Left lung (tissue), 14 donors: ENCODE measurements at places on chromosomes 4 and X. TPM values are rescaled to one million over a fixed set of nuclear protein-coding genes. Genes with fewer than 3 reads are reported as not detected.
A peak's percentile ranks its signal among the peaks of the same experiment; 100 is the strongest.

GRCh38 chr4:112173593-112174558 is 28.6 kb downstream of the FAM241A start:
- no peaks in the 10 kb centered on the region for H3K27me3 ChIP-seq
- no peak overlapping the region for H3K27ac ChIP-seq
- no peaks in the 10 kb centered on the region for H3K4me1 ChIP-seq
- H3K36me3 ChIP-seq, result no peaks in the 10 kb centered on the region
- no peak for DNase-seq

Gene FAM53A
- 1.8 TPM for total RNA-seq

- H3K4me1 ChIP-seq, result no peaks in the 10 kb centered on the region
- H3K36me3 ChIP-seq, result no peaks in the 10 kb centered on the region
- DNase-seq, result no peak
- no peak overlapping the region for H3K27ac ChIP-seq
- H3K27me3 ChIP-seq, result no peaks in the 10 kb centered on the region
These were observed 112.9 kb upstream of the VCX start for GRCh38 chrX:7730071-7730470.

GRCh38 chr4:109967798-109968520 is 55.3 kb downstream of the EGF start:
- no peaks in the 10 kb centered on the region for H3K4me1 ChIP-seq
- no peak overlapping the region for H3K27ac ChIP-seq
- H3K27me3 ChIP-seq, result no peaks in the 10 kb centered on the region
- no peak overlapping the region for H3K4me3 ChIP-seq
- no peaks in the 10 kb centered on the region for H3K36me3 ChIP-seq

GRCh38 chrX:130097507-130098209 is 12.6 kb downstream of the ELF4 start:
- no peak for DNase-seq
- no peaks in the 10 kb centered on the region for H3K36me3 ChIP-seq
- H3K27me3 ChIP-seq, result no peaks in the 10 kb centered on the region
- H3K27ac ChIP-seq, result peak overlapping the region; percentile 17

Gene ITIH6
- not detected for total RNA-seq

Gene MTMR8
- 2.4 TPM for total RNA-seq

- H3K4me1 ChIP-seq, result no peaks in the 10 kb centered on the region
- no peaks in the 10 kb centered on the region for H3K36me3 ChIP-seq
- no peak for DNase-seq
- no peak overlapping the region for H3K4me3 ChIP-seq
- no peaks in the 10 kb centered on the region for H3K27me3 ChIP-seq
These were observed 116.0 kb downstream of the SOWAHB start for GRCh38 chr4:76781698-76782595.
